ENCODE measurements at places on chromosomes 12 and 14.

DNA sequence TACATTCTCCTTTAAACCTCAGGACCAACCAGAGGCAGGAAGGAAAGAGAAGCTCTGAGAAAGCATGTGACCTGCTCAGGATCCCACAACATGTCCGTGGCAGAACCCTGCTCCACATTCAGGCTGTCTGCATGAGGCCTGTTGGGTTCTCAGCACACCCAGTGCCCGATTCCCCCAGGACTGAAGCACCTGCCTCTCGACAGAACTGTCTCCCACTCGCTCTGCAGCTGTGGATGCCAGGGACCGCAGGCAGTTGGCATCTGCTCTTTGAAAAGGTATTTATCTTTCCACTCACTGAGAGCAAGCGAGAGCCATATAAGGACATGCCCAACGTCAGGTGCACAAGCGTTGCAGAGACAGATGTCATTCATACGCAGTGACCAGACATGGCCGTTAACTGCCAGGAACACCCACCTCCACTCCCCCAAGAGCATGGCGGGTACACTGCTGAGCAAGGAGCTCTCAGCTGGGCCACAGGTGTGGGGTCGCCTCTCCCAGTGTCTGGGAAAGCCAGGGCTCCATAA, 18.9 kb downstream of the PITPNM2 start:
- DNase-seq, result peak; percentile 62

- DNase-seq, result no peak
Observed at GRCh38 chr12:19082365-19082911, 47.1 kb upstream of the PLEKHA5 start.

GRCh38 chr14:79701371-79701770, 509.9 kb downstream of the DIO2 start:
- DNase-seq, result no peak

DNA sequence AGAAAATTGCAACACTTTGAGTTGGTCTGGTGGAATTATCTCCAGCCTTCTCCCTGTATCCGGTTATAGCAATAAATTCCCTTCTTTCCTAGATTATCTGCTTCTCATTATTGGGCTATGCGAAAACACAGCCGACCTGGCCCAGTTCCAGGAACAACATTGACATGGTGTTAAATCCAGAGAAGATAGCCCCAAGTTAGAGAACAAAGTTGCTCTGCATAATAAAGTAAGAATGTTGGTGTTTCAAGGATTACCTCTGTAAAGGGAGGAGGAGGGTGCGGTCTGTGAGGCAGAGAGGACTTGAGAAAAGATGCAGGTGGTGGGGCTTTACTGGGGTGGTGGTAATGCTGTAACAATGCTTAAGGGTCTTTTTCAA, 12.1 kb downstream of the TCL1A start:
- no peak for DNase-seq
